ENCODE measurements at places on chromosomes 5 and 9.
A peak's percentile ranks its signal among the peaks of the same experiment; 100 is the strongest.

- no peak for DNase-seq
Measured at GRCh38 chr5:173291722-173292658, 36.2 kb downstream of the STC2 start.

DNA sequence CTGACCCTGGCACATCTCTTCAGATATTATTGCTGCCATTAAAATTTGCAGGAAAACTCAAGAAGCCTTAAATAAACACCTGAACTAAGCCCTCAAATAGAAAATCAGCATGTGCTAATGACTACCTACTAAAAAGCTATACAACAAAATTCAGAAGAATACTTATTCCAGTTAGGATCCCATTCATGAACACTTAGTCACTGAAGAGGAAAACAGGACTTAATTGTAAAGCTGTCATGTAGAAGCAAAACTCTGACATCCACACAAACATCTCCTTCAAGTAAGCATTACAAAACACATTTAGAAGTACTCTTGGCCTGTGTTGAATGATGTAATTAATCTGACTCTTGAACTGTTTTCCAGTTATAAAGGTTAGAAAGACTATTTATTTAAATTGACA, 19.9 kb downstream of the ELL2 start:
- DNase-seq: no peak

DNA sequence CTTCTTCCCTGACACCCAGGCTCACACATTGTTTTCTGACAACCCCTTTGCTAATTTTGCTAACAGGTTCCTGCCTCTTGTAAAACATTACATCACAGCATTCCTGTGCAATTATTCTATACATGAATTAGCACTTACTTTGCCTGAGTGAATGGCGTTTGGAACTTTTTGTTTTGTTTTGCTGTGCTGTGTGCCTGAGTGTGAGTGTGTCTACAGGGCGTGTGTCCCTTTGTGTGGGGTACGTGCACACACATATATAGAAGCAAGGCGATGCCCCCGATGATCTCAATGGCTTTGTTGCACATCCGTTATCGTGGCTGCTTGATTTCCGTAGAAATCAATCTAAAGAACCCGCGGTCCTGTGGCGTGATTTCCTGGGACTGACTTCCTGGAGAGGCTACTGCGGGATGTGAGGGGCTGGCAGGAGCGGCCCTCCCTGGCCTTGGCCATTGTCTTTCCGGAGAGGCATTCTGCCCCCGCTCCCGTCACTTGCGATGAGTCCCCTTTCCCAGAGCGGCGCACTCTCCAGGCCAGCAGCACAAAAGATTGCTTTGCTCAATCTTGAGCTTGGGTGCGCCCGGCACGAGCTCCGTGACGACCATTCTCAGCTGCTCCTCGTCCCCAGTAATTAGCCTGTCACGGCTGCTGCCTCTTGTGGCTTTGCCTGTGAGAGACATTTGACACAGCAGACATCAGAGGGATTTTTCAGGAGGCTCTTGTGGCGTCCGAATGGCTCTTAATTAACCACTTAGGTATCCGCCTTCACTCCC, 398.1 kb upstream of the IRX1 start:
- DNase-seq: no peak

- no peak for DNase-seq
Measured at GRCh38 chr5:158153508-158153907, 294.6 kb upstream of the CLINT1 start.

DNA sequence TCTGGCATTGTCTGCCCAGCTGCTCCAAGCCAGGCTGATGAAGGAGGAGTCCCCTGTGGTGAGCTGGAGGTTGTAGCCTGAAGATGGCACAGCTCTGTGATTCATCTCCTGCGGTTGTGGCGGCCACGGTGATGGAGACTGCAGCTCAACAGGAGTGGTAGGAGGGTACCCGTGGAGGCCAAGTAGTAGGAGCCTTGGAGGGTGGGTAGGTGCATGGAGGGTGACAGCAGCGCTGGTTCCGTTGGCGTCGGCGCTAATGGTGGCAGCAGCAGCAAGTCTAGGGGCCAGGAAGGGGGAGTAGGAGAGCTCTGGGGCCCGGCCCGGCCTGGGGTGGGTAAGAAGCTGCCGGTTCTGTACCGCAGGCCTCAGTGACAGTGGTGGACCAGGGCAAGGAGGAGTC, 22.4 kb upstream of the TRIM52 start:
- DNase-seq: no peak

GRCh38 chr5:7925961-7926695, 57.2 kb downstream of the MTRR start:
- DNase-seq: peak; percentile 94

GRCh38 chr5:172451771-172452197, 2.5 kb downstream of the SH3PXD2B start:
- no peak for DNase-seq
